HT-29 (cell line): ENCODE measurements at places on chromosomes 3 and 15.

DNA sequence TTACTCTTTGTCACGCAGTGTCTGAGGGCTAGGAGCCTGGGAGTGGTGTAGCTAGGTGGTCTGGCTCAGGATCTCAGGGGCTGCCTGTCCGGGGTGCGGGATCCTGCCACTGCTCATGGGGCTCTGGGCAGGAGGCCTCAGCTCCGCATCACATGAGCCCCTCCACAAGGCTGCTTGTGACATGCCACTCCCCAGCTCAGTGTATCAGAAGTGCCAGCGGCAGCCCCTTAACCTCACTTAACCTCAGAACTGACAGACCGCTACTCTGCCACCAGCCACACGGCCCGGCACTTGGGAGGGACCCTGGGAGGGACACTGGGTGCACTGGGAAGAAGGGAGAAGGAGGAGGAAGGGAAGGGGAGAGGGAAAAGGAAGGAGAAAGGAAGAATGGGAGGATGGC is 87.9 kb downstream of the FBLN2 start:
- no peak for DNase-seq

DNA sequence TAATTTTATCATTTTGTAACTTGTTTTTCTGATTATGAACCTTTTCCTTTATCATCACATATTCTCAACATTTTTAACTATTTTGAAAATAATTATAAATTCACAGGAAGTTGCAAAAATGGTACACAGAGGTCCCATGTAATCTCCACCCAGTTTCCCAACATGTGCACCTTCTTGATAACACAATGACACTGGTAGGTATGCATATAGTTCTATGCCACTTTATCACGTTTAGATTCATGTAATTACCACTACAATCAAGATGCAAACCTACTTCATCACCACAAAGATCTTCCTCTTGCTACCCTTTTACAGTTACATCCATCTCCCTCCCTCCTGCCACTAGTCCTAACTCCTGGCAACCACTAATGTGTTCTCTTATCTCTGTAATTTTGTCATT is 413.9 kb downstream of the SHQ1 start:
- no peak for DNase-seq

- DNase-seq, result no peak
Observed at GRCh38 chr15:80289528-80290495, 37.8 kb upstream of the CTXND1 start.

GRCh38 chr15:92886815-92887214 is 13.3 kb upstream of the CHD2 start:
- no peak for DNase-seq

GRCh38 chr3:10468613-10469354 is 36.6 kb downstream of the ATP2B2 start:
- no peak for DNase-seq

- DNase-seq, result no peak
Observed at GRCh38 chr15:44137750-44138149, 57.3 kb downstream of the FRMD5 start.
